ENCODE measurements at places on chromosomes 7 and 10.

GRCh38 chr10:116296291-116296721, 23.3 kb upstream of the GFRA1 start:
- no peak for DNase-seq

DNA sequence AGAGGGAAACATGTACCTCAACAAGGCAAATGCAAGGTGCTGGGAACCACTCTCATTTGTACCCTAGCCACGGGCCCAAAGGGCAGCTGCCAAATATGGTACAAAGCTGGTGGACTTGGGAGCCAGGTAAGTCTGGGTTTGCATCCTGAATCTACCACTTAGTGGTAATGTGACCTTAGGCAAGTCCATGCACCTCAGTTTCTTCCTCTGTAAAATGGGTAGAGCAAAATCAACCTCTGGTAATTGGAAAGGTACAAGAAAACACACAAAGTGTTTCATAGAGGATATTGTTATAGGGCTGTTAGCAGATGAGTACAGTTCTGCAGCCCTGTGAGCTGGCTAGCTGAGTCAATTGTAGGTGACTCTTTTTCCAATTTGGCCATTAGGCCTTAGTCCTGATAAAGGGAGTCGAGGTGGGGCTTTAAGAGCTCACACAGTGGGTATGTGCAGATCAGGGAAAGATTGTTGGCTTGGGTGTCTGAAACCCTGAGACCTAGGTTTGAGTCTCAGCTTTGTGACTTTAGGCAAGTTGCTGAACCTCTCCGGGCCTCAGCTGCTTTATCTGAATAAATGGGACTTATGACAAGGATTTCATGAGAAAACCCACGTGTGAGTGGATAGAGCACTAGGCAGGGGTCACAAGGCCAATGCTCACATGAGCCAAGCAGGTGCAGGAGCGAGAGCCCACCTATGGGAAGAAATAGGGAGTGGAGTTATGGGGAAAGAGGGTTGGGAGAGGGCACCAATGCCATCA, 121.3 kb upstream of the GDF10 start:
- no peak for DNase-seq

GRCh38 chr7:117248829-117249228, 74.0 kb downstream of the WNT2 start:
- DNase-seq = no peak

DNA sequence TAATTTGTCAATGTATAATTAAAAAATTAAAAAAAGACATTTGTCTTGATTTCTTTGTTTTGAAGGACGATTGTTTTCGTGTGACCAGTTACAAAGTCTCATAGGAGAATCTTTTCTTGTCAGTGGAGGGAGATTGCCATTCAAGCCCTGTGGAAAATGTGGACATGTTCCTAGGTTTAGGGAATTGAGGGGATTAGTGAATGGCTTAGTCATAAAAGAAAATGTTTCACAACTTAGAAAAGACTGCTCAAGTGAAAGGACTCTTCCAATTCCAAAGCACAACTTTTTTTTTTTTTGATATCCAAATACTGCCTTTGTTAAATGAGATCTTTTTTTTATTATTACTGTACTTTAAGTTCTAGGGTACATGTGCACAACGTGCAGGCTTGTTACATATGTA, 140.7 kb upstream of the HABP2 start:
- no peak for DNase-seq

- no peak for DNase-seq
Observed at GRCh38 chr10:128048819-128049210, 77.4 kb downstream of the MKI67 start.

GRCh38 chr7:11021468-11021867, 47.8 kb downstream of the PHF14 start:
- no peak for DNase-seq

DNA sequence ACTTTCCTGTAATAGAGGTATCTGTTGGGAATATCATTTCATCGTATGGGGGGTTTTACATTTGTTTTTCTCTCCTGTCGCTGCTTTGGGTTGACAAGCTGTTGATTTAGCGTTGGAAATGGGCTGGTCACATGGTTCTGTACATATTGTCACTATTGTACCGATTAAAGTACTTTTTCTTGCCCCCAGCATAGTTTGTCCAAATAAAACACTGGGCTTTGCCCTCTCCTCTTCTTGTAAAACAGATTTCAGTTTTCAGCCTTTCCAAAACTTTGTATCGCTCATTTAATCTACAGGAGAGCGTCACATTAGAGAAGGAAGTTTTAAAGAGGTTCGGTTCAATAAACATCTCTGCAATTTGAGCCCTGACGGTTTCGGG, 4.0 kb downstream of the BMI1 start:
- DNase-seq = no peak

DNA sequence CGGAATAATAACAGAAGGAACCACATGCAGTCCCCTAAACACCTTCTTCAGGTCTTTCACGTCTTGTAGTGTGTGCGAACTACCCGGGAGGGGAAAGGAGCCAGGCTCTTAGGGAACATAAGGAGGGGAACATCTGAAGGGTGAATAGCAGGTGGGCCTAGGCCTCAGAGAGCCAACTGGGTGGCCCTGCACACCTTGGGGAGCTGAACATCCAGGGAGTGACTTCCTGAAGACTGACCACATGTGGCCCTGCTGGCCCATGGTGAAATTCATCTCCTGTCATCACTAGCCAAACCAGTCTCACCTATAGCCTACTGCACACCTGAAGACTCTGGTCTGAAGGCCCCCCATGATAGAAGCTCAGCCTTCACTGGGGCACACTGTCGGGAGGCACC, 5.6 kb downstream of the CALML3 start:
- no peak for DNase-seq

DNA sequence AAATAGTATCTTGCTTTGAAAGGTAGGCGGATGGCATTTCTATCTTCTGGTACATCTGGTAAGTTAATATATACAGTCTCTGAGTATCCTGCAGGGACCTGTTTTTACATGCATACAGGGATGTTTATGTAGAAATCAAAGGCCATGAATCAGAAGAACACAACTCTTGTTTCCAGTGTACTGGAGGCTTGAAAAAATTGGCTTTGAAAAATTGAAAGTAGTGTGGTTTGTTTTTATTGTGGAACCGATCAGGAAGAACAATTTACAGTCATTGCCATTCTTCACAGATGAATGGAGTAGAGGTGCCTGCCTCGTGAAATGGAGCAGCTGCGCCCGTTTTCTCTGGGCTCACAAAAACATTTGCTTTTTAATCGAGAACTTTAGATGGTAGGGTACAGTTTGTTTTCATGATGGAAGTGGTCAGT, 54.0 kb upstream of the RPA3 start:
- DNase-seq = no peak

DNA sequence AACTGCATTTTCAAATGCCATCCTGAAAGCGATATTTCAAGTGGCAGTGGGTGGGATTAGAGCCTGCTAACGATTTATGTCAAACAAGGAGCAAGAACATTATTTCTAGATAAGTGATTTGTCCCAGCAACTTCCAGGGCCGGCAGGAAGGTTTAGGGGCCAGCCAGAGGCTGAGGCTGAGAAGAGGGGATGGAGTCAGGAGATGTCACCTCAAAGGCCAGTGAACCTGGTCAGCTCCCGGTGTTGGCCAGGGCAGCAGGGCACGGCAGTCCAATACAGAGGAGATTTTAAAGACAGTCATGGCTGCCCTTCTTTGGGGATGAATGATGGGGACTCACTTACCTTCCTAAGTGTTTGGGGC, 105.7 kb upstream of the PPIF start:
- DNase-seq = no peak

- peak; percentile 37 for DNase-seq
Observed at GRCh38 chr7:129144095-129144833, at the start of gene TSPAN33. TSPAN33 (plus strand) TSS chr7:129144707; CDS start chr7:129144981, 274 bp downstream.

DNA sequence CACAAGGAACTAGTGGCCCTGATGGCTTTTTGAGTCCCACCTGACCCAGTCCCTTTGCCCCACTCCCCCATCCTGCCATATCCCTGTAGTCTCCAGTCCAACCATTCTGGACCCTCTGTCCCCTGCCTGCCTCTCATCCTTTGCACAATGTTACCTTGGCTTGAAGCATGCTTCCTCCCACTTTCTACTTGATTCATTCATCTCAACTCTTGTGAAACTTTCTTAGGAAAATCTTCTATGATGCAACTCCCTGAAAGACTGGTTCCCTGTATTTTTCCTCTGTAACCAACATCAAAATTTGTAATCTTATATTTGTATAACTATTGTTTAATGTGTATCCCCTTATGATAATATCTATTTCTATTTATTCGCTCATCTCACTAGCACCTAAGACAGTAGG, 151.5 kb downstream of the LRRTM3 start:
- DNase-seq = no peak

GRCh38 chr7:45588466-45588865, 14.3 kb downstream of the ADCY1 start:
- DNase-seq = no peak

DNA sequence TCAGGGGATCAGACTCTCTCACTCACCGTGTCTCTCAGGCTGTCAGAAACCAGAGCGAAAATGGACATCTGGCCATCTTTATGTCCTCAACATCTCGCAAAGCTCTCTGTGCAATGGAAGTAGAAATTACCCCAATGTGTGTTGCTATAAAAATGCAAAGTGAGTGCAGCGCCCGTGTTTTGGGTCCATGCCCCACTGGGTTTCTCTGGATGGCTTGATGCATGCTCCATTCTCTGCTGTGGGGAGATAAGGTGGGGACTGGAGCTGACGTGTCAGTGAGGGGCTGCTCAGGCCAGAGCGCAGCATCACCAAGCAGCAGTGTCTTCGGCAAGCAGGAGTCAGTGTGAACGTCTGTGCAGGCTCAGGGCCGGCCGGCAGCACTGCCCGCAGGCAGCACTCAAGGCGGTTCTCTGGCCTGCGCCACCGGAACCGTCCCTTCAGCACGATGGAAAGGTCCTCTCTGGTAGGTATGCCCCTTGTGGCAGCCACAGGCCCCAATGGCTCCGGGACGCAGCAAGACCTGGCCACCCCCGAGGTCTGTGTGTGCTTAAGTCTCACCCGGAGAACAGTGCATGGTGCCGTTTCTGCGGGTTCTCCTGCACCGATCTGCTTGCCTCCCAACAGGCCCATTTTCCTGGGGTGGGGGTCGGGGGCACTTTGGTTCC, 30.2 kb downstream of the WDR86 start:
- DNase-seq = no peak

DNA sequence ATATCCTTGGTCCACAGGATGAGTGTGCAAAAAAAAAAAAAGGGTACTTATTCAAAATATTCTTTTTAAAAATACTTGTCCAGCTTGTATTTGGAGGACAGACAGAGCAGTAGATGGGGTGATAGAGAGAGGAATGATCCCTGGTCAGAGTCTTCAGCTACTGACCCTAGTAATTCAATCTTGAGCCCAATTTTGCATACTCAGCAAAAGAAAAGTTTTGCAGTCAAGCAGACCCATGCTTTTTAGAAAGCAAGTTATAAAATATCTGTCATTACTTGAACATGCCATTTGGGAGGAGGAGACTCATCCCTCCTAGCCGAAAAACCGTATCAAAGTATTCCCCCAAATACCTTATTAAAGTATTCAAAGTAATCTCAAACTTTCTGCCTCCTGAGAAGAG, 585.0 kb downstream of the KCNMA1 start:
- no peak for DNase-seq

GRCh38 chr7:53607961-53608360, 572.5 kb downstream of the POM121L12 start:
- no peak for DNase-seq

GRCh38 chr7:91864070-91864469, 16.4 kb downstream of the MTERF1 start:
- DNase-seq = no peak

DNA sequence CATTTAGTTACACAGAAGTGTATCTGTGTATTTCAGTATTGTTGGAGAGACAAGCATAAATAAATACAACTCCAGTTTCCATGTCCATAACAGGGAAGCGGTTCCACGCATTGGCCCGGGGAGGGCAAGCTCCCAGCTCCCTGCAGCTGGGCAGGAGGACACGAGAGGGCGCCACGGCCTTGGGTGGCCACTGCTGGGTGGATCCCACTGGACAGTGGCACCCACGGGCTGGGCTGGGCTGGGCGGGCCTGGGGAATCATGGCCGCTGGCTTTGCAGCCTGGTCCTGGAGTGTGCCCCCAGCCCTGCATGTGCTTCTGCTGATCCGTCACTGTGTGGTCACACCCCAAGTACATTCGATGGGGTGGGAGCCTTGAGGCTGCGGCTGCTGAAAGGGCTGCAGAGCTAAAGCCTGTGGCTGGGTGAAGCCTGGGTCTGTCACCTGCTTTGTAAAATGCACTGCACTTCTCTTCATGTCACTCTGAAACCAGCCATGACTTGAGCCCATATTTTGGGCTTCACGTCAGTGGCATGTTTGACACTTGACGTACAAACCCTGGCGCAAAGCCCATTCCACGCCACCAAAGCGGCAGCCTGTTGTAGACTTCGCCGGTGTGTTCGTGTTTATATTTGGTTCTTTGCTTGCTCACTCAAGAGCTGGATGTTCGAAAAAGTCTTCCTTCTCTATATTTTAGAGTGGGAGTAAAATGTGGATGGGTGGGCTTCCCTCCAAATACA, 27.5 kb downstream of the LRRC27 start:
- no peak for DNase-seq

DNA sequence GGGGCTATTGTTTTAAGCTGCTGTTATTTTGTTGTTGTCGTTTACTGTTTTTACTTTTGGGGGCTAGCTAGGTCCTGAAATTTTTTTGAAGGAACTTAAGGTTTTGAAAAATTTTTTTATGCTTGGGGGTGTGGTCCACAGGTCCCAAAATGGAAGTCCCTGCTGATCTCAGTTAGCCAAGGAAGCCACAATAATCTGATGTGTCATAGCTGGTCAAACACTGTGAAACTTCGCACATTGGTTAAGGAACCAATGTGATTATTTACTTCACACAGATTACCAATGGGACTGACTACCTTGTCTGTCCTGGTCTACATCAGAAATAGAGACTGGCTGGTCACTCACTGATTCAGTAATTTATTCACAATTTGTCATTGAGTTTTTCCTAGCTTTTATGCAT, 29.5 kb upstream of the HYCC1 start:
- no peak for DNase-seq

- no peak for DNase-seq
Observed at GRCh38 chr7:140435252-140435895, 31.5 kb downstream of the RAB19 start.

DNA sequence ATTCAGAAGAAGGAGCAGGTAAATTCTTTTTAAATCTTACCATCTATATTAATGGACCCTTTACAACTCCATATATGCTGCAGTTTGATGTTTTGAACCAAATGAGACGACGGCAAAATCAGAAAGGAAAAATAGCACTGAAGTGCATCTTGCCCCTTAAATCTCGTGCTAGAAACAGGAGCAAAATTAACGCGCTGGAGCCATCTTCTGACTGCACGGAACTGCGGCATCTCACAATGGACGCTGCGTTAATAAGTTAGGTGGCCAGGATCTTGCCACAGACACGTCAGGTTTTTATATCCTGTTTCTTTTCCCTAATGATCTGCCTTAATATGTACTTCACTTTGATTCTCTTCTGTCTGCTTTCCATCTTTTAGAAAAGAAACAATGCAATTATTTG, 354.5 kb downstream of the TFEC start:
- DNase-seq = no peak

Data from activated T-helper 9 cell treated with anti-CD3 and anti-CD28 coated beads, Interleukin-2, amount 50 U/mL, for 16 hours (primary cell).